ENCODE measurements at places on chromosomes 5 and 9. TPM values are rescaled to one million over a fixed set of nuclear protein-coding genes. Genes with fewer than 3 reads are reported as not detected.

The TMOD1 gene
- total RNA-seq: 1.5 TPM

The PDZD2 gene
- total RNA-seq: 1.6 TPM

GRCh38 chr9:33349743-33350142, 52.6 kb downstream of the AQP7 start:
- DNase-seq: no peak

The ADGRD2 gene
- not detected for total RNA-seq

The SOX30 gene
- not detected for total RNA-seq

The TEX10 gene
- 27.8 TPM for total RNA-seq

The IFNE gene
- 0.92 TPM for total RNA-seq

DNA sequence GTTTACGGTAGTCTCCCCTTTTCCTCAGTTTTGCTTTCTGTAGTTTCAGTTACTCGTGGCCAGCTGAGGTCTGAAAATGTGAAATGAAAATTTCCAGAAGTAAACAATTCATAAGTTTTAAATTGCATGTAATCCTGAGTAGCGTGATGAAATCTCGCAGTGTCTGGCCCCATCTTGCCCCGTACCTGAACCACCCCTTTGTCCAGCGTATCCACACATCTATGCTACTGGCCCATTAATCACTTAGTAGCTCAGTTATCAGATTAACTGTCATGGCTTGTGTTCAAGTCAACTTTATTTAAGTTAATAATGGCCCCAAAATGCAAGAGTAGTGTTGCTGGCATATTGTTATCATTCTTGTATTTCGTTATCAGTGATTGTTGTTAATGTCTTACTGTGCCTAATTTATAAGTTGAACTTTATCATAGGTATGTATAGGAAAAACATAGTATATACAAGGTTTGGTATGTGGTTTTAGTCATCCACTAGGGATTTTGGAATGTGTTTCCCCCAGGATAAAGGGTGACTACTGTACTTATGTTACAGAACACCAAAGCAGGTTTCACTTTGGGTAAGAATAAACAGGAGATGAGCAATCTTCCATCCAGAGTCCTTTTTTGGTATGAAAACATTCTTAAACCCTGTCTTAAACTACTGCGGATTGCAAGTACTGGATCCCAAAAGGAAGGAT, 118.4 kb upstream of the KCNN2 start:
- DNase-seq: no peak

GRCh38 chr5:139747583-139748504, 47.8 kb upstream of the PSD2 start:
- DNase-seq: no peak

The PDE8B gene
- total RNA-seq: not detected

The NUTM2G gene
- not detected for total RNA-seq

The PRRC1 gene
- total RNA-seq: 37.7 TPM

DNA sequence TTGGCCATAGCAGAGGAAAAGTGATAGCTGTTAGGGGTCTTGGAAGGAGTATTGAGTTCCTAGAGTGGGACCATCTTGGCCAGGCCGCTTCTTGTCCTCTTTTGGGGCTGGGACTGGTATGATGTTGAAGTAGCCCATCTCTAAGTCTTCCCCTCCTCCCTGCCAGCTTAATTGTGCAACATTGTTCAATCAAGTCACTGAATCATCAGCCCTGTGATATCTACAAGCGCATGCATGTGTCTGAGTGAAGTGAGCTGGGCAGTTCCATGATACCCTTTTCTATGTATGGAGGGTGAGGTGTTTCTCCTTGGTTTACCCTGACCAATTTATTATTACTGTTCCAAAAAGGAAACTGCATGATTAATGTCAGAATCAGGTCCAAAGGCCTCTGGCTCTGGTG, 112.2 kb downstream of the C9orf152 start:
- DNase-seq: no peak

The ASPN gene
- total RNA-seq: 0.07 TPM

The CDC20B gene
- total RNA-seq: 0.07 TPM

DNA sequence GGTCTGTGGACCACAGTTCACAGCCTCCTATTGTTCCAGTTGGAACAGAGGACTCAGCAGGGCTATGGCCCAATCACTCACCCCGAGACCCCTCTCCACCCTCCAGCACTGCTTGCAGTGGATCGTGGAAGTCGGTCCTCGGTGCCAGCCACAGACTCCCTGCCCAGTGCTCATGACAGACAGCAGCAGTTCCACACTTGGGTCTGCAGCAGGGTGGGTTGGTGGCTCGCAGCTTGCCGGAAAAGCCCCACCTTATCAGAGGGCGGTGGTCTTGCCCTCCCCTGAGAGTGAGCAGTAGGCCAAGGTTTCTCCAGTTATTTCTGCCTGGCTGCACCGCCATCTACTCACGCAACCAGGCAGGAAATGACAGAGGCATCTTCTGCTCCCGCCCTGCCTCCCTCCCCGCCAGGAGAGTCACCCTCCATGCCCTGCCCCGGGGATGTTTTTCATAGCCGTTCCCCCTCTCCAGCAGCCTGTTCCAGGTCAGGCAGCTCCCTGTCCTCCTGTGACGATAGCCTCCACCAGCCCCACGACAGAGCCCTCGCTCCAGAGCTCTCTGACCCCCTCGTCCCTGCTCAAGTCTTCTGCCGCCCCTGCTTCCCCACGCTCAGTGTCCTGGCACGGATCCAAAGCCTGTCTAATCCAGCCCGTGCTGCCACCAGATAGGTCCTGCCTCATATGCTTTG, 34.5 kb downstream of the UNC5A start:
- DNase-seq: no peak

- DNase-seq: no peak
Measured at GRCh38 chr9:93196096-93197055, 12.4 kb downstream of the WNK2 start.

The ENTPD2 gene
- total RNA-seq: not detected

DNA sequence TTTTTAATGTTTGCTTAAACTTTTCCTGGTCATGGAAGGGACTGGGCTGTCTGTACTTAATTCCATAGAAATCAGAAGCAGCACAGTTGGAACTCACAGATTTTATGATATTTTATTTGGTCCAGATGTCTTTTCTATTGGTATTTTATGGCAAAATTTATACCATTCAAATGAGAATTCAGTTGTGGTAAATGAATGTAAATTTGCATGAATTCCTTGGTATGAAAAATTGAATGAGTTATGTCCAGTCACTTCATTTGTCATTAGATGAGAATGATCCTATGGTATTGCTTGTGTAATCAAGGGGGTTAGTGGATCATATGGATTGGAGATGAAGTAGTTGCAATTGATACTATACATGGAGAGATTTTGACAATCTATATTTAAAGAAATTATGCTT, 188.0 kb downstream of the KDM4C start:
- no peak for DNase-seq

- no peak for DNase-seq
Measured at GRCh38 chr5:38234737-38235136, 23.6 kb upstream of the EGFLAM start.

- DNase-seq: no peak
Measured at GRCh38 chr5:179865491-179866240, 7.0 kb upstream of the MRNIP start.

The NLN gene
- total RNA-seq: 73.0 TPM

DNA sequence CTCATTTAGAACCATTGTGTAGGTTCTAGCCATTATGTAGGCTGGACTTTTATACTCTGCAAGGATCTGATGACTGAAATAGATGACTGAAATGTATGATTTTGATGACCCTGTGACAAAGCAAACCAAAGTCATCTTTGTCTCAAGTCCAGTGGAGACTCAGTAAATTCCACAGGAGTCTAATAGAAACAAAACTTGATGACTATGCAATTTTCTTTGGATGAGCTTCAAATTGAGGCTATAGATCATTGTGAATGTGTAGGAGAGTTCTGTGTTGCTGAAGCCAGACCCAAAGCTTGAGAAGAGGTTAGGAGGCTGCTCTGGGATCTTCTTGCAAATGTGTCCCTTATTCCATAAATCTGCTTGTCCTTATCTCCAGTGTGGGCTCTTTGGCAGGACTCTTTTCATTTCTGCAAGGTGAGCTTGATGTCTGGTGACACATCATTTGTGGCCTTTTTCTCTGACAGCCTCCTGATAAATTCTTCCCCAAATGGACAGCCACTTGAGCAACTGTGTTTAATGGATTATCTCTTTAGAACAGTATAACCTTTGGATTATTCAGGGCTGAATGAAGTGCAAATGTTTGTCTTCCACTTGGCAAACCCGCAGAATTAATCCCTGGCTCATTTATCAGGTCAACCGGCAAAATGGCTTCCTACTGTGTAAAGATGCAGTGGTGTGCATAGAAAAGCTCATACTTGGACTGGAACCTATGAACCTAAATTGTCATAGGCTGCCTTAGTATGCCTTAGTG, 235.1 kb upstream of the ANKH start:
- no peak for DNase-seq

The SETD9 gene
- total RNA-seq: 15.6 TPM

GRCh38 chr9:109110329-109111021, 9.3 kb downstream of the TMEM245 start:
- DNase-seq: no peak

- no peak for DNase-seq
Measured at GRCh38 chr5:154264549-154265196, 74.1 kb downstream of the GALNT10 start.

The TPD52L3 gene
- total RNA-seq: not detected

DNA sequence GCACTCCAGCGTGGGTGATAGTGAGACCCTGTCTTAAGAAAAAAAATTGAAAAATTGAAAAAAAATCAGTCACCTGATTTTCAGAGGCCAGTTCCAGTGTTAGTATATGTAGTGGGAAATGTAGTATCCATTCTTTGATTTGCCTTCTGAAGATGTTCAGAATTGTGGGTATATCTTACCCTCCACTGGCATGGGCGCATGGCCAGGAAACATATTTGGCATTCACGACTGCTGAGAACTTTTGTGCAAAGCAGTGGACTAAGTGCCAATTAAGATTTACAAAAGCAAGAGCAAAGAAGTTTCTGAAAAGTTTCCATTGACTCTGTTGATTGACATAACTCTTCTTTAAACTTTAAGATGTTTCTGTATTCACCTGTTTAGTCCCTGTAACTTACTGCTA, 2.4 kb downstream of the CAVIN4 start:
- no peak for DNase-seq

DNA sequence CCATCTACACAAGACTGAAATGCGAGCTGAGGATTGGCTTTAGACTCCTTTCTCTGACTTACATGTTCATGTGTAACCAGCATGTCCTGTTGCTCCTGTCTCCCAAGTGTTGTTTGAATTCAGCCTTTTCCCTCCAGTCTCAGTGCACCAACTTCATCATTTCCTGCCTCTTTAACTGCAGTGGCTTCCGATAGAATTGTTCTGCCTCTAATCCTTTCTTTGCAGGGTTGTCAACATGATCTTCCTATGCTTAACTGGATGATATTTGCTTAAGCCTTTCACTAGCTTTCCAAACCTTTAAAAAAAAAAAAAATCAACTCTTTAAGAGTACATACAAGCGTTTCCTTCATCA, 6.7 kb upstream of the FYB1 start:
- no peak for DNase-seq

GRCh38 chr9:101437806-101438232, 2.2 kb upstream of the ALDOB start:
- DNase-seq: no peak

DNA sequence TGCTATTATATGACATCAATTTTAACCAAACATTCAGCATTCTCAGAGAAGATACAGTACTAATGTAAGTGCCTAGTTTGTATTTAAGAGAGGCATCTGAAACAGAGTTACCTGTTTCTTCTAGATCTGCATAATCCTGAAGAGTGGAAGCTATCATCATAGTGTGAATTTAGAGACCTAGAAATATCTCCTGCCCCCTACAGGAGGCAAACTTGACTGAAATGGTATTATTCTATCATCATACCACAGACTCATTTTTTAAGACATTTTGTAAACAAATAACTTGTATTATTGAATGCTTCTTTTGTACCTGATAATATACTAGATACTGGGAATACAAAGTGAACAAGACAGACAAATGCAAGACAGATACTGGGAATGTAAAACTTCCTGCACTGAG, 216.8 kb upstream of the RPS23 start:
- no peak for DNase-seq

- DNase-seq: no peak
Measured at GRCh38 chr9:37952731-37953130, 48.8 kb upstream of the SLC25A51 start.

GRCh38 chr9:127064335-127064734, 58.1 kb downstream of the ANGPTL2 start:
- no peak for DNase-seq

The C5orf58 gene
- total RNA-seq: not detected

DNA sequence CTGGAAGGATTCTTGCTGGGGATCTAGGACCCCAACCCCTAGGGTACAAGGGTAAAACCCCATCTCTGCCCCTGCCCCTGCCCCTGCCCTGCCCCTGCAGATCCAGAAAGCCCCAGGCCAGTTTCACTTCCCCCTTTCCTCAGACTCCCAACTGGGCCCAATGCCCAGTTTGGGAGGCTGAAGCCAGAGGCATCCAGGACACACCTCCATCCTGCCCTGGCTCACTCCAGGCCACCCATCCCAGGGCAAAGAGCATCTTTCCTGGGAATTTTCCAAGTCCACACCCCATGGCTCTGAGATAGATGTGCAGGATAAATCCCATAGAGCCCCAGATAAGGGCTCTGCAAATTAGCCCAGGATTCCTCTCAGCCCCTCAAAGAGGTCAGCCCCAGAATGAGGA, 17.4 kb downstream of the CNTFR start:
- no peak for DNase-seq

GRCh38 chr9:8417341-8417740, 617.8 kb upstream of the DMAC1 start:
- no peak for DNase-seq
